Islet precursor cell (in vitro differentiated cells): ENCODE measurements at places on chromosomes 1 and 21.

DNA sequence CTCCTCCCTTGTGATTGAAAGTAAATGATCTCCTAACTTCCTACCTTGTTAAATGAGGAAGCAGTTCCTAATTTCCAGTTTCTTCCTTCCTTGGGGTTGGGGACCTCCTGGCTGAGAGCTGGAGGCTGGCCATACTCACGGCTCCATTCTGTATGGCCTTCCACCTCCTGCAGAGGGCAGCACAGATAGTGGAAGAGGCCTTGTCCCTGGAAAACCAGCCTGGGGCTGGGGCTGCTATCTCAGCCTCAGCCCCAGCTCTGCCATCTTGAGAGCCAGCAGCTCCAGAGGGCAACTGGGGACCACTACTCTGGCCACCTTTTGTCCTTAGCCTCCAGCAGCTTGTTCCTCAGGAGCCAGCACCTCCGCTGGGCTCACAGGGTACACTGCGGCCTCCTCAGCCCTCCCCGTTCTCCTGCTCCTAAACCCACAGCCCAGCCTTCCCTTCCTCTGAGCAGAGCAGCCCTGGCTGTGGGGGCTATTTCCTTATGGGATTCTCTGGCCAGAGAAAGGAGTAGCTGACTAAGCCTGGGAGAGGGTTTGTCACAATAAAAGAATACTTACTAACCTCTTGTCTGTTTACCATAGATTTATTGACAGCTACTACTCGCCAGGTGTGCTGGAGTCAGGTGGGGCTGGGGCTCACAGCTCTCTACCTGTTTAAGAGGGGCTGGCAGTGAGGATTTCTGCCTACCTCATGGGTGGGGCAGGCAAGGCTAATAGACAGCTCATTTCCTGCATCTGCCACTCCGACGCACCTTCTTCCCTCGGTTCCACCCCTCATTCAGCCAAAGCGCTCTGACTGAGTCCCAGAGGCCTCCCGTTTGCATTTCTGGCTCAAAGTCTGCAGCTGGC, 6.3 kb downstream of the TMEM234 start:
- peak; percentile 84 for DNase-seq

DNA sequence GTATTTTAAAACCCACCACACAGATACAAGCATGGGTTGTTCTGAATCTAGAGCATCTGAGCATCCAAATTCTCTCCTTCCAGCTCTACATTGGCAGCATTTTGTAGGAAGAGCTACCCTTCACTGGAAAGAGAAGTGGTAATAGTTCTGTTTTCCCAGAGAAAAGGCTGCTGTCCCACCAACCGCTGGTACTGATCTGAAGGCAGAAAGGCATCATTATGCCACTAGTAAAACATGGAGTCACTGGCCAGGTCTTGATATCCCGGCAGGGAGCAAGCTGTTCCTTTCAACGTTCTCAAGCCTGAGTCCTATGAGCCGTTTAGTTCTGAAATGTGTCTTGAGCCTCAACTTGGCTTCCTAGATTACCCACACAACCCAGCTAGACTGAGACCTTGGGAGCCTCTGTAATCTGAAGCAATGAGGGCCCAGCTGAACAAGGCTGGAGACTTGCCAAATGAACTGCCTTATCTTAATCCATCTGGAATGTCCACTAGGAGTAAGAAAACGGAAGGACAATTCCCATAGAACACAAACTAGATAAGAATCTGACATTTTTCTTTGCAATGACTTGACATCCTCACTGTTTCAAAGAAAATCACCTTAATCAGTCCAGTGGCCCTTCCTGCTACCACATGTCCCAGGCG, 116.8 kb downstream of the KCNH1 start:
- DNase-seq: no peak

DNA sequence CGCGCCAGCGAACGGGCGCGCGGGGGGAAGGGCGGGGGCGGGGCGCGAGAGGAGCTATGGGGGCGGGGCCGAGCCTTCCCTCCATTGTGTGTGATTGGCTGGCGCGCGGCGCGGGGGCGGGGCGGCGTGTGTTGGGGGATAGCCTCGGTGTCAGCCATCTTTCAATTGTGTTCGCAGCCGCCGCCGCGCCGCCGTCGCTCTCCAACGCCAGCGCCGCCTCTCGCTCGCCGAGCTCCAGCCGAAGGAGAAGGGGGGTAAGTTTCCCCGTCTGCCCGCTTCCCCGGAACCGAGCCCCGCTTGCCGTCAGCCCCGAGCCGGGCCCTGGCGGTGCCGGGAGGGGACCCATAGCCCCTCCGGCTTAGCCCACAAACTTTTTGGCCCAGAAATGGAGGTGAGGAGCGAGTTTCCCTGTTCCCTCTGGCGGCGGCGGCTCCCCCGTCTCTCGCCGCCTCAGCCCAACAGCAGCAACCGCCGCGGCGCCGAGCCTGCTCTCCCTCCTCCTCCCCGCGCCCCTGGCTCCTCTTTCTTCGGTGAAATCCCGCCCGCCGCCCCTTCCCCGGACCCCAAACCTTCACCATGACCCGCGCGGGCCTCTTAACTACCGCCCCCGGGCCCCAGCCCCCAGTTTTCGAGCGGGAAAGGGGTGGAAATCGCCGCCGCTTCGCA, at the start of gene H3-3A:
H3-3A (plus strand) TSS at position 159 of the 666 bp plus-strand sequence. CDS start 1,636 bp downstream, outside the sequence.
- peak; percentile 97 for DNase-seq

GRCh38 chr1:223091896-223092295, 51.2 kb downstream of the TLR5 start:
- DNase-seq: no peak

DNA sequence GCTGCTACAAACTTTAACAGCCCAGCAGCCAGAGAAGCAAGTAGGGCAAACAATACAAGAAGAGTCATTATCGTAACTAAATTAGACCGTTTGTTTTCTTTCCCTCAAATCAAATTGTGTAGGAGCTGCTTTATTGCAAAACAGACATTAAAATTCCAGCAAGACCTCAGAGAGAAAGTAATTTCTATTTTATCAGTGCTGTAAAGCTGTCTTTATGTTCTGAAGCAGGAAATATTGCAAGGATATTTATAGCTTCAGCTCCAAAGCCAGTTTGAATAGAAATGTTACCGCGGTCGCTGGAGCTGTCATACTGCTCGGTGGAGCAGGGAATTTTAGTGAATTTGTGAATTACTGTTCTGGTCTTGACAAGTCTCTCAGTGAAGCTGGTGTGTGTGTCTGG, 503.8 kb upstream of the PLXNA2 start:
- no peak for DNase-seq
